ENCODE measurements at places on chromosomes 7 and 10.

GRCh38 chr10:49394933-49395740 is 752 bp downstream of the DRGX start:
- DNase-seq, result peak; percentile 6

DNA sequence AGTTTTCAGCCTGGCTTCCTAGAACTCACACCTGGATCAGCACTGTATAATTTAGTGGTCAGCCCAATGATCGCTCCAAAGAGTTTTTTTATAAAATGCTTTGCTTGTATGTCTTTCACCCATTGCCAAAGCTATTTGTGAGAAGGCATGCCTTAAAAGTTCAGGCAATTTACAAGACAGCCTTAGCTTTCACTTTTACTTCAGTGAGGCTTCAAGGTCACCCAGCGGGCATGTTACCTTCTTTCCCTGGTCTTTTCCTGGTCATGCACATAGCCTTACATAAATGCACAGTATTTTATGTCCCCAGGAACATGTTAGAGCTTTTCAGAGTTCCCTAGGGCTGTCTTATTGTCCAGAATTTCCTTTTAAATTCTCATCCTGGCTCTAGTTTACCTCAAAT is 179.9 kb upstream of the TMEM72 start:
- DNase-seq, result no peak

GRCh38 chr7:6433784-6434615 is 13.8 kb downstream of the DAGLB start:
- DNase-seq, result no peak

- no peak for DNase-seq
Observed at GRCh38 chr7:149867762-149868622, 5.8 kb upstream of the ATP6V0E2 start.

DNA sequence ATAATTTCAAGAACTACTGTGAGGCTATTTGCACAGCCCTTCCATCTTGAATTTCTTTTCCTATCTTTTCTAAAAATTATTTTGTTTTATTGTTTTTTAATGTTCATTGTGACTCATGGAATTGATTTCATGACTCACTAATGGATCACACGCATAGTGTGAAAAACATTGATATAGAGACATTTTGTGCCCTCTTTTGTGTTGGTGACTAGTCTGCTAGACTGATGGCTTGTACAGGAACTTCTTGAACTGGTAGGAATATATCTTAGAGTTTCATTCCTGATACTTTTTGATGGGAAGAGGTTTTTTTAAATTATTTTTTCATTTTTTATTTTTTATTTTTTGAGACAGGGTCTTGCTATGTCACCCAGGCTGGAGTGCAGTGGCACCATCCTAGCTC is 12.6 kb upstream of the NOC3L start:
- no peak for DNase-seq

GRCh38 chr7:131444683-131445082 is 111.7 kb downstream of the PODXL start:
- no peak for DNase-seq

DNA sequence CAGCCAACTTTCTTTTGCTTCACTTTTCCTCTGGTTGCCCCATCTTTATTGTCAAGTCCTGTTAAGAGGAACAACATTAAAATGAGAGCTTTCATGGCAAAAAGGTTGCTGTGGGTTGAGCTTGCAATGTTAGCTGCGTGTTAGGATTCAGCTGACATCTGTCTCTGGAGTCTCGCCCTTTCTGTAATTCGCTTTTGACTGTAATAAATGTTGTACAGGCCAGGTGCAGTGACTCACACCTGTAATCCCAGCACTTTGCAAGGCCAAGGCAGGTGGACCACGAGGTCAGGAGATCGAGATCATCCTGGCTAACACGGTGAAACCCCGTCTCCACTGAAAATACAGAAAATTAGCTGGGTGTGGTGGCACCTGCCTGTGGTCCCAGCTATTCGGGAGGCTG is 24.1 kb downstream of the MNX1 start:
- no peak for DNase-seq

DNA sequence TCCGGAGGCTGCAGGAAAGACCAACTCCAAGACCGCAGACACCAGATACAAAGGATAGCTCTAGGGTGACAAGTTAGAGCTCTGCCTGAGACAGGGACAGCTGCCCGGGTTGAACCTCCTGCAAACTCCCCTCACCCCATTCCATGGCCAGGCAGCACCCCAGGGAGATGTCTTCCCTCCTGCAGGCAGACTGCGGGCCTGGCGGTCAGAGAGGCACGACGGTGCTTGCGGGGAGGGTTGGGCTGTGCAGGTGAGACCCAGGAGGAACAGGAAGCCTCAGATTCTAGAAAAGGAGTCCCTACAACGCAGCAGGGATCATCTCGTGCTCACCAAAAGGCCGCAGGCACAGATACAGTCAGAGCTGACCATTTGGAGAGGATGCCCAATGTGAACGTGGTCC is 34.6 kb downstream of the CARD11 start:
- DNase-seq, result no peak

DNA sequence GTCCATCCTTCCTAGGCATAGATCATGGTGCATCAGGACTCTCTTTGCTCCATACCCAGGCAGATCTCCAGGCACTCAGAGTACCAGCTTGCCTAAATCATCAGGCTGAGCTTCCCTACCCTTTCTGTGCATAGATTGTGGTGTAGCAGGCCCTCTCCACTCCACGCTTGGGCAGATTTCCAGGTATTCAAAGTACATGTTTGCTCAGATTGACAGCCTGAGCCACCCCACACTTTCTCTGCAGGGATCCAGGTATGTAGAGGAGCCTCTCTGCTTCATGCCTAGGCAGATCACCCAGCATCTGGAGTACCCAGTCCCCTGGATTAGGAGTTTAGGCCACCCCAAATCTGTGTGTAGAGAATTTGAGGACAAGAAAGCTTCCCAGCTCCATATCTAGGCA is 957.4 kb upstream of the LRRTM3 start:
- DNase-seq, result no peak

- DNase-seq, result no peak
Observed at GRCh38 chr10:6162589-6163356, 40.0 kb upstream of the PFKFB3 start.

DNA sequence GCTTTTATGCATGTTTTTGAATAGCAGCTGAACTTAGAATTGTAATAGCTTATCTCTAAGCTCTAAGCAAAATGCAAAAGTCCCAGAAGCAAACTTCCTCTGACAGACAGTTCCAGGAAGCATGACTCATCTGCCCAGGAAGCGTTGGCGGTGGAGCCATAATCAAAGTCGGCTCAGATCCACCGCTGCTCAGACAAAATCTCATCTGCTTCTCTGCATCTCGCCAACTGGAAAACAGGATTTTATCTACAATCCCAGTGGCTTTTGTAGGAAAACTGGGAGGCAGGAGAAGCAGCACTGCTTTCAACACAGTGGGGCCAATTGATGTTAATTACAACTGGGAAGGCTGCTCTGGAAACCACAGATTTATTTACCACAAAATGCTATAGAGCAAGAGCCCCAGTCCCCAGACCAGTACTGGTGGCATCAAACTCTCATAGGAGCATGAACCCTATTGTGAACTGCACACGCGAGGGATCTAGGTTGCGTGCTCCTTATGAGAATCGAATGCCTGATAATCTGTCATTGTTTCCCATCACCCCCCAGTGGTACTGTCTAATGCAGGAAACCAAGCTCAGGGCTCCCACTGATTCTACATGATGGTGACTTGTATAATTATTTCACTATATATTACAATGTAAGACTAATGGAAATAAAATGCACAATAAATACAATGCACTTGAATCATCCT is 99.9 kb downstream of the CUBN start:
- peak; percentile 86 for DNase-seq

DNA sequence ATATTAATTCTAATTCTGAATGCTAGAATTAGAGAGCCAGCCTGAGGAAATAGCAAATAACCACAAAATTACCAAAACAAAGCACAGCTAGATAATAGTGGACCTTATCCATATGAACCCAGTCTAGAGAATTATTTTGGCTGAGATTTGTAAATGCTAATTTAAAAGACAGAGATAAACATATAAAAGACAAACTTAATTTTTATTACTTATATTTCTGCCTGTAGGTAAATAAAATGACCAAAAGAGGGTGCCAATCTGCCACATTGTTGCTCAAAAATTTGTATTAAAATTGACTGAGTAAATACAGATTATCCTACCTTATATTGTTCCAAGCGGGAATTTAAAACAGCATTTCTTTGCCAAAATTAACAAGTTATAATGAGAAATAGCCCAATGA is 20.2 kb downstream of the RTKN2 start:
- no peak for DNase-seq

DNA sequence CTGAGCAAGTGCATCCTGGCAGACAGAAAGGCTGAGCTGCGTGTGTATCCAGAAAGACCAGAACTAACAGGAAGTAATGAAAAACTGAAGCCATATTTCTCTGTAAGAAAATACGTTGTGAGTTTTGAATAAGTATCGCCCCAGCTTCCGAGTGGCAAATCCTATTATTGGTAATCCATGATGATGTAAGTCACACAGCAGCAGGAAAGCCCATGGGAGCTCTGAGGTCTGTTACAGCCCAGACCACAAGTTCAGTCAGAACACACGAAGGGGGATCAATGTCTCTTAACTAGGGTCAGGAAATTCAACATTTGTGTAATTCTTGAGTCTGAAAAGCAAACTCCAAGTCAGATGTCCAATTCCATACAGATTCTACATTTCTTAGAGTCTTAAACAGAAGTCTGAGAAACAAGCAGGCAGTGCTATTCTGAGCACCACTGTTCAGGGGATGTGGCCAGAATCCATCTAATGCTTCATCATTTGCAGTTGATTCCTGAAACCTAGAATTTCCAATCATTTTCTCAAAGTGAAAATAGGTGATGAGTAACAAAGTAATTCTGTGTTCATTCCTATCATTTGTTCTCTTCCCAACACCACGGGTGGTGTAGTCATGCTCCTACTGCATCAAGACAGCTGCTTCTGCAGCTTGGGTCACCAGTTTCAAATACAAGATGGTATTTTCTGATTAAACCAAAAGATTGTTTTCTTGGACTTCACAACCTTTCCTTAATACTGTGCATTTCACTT is at the start of gene LRIT2:
Gene LRIT2, minus strand, starts transcription at position 118 of the 747 bp plus-strand sequence. Its CDS starts 24 bp downstream, at position 94.
- DNase-seq, result no peak

DNA sequence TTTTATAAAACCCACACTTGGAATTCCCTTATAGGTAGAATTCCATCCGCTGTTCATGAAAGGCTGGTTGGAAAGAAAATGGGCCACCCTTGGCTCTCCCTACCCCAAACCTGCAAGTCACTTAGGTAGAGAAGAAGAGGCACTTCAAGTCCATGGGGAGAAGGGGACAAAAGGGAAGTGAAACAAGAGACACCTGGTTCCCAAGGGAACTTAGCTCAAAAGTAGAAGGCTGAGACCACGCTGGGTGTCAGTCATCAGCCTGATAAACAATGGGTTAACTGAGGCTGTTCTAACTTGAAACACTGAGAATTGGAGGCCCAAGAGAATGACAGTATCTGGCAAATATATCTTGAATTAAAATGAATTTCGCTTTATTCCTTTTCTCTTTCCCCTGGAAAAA is 330.8 kb upstream of the NFE2L3 start:
- DNase-seq, result no peak

DNA sequence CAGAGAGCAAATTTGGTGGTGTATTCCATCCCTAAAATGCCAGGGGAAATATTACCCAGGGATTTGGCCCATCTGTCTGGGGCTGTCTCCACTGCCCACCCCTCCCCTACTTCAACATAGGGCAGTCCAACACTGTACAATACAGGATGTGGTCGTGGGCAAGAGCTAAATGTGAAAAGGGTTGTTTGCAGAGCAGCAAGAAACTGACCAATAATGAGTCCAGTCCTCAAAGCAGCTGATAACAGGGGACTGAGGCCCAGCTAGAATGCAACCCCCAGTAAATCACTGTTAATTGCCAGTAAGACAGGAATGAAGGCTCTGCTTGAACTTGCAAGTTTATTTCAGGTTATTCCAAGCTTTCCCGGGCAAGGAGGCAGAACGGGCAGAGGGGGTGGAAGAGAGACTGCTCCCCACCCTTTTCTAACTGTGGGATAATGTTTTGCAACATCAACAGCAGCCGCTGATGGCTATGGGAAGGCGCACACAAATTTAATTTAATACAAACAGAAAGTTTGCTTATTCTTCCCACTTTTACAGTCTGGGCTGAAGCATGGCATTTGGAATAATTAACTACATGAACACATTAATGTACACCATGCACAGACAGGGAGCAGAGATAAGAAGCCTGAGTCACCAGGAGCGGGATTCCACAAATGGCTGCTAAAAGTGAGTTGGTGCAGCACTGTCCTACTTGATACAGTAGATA is 36.8 kb downstream of the AFAP1L2 start:
- no peak for DNase-seq

GRCh38 chr10:71984809-71985388 is 20.7 kb downstream of the CHST3 start:
- no peak for DNase-seq

DNA sequence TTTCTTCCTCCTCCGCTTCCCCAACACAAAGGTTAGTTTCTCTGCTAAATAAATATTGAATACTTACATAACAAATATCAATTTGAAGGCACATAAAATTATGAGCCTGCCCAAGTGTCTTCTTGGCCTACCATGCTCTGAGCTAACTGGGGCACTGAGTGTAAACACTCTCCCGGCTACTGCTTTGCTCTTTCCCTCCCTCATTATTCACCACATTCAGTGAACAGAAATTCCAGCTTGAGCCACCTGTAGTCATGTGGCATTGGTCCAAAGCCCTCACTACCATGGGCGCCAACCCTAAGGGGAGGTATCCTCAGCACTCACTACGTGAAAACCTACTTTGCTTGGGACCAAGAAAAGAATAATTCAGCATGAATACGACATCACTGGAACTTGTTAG is 409.0 kb downstream of the KCNMA1 start:
- DNase-seq, result no peak

Measured in SW480 (cell line).